Activated CD8-positive, alpha-beta memory T cell treated with anti-CD3 and anti-CD28 coated beads for 1 hour (primary cell): ENCODE measurements at places on chromosomes 4 and X.

DNA sequence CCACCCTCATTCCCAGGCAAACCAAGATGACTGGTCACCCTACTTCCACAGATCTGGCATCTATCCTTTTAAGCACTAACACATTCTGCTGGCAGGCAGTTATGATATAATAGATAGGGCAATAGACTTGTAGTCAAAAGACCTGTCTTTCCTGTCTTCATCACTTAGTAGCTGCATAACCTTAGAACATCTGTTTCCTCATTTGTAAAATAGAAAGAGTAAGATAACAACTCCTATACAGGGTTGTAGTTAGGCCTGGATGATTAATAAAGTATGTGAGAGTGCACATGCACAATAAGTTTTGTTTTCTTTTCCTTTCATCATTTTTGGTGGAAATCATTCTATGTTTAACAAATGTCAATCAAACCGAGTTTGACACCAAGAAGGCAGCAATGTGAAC lies 72.1 kb downstream of the GPR82 start:
- no peak for DNase-seq

- no peak for DNase-seq
Measured at GRCh38 chrX:113950081-113950678, 633.7 kb upstream of the HTR2C start.

DNA sequence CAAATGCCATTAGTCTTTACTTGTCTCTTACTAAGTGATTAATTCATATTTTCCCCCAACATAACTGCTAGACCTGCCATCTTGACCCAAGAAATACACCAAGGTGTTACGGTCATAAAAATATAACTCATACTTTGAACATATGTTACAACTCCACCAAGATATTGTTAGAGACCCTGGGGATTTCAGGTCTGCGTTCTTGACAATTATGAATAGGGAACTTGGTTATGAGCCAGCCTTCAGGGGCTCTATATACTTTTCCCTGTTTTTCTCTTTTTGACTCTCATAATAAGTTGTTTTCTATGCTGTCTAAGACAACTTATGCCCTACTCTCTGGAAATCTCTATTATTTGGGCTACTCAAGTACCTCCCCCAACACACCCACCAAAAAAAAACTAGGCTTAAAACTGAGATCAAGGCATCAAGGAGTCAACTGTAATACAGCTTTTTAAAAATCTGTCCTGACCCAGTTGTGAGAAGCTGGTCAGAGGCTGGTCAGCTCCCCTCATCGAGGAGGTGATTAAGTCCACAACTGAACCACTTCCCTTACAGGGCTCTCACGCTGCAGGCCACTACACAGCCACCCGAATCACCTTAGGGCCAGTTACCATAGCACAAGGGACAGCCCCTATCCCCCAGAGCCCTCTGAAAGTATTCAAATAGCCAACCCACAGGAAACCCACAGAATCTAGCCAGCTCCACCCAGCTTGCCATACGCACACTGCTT lies 10.5 kb upstream of the TLR3 start:
- DNase-seq, result no peak

- no peak for DNase-seq
Measured at GRCh38 chr4:52894443-52894842, 32.3 kb downstream of the RASL11B start.
